Trophoblast cell (in vitro differentiated cells and primary cell): ENCODE measurements at places on chromosomes 4 and X.

- peak overlapping the region; percentile 74 for H3K27ac ChIP-seq
- H3K4me1 ChIP-seq: peaks cover 8% of the 10 kb centered on the region
- peaks cover 2% of the 10 kb centered on the region for H3K36me3 ChIP-seq
Observed at GRCh38 chrX:10685923-10686595, 65.7 kb upstream of the MID1 start.

- no peaks in the 10 kb centered on the region for H3K27me3 ChIP-seq
- no peak overlapping the region for H3K4me3 ChIP-seq
- H3K4me1 ChIP-seq: peaks cover 4% of the 10 kb centered on the region
Observed at GRCh38 chr4:9870165-9870790, 88.8 kb downstream of the DRD5 start.

DNA sequence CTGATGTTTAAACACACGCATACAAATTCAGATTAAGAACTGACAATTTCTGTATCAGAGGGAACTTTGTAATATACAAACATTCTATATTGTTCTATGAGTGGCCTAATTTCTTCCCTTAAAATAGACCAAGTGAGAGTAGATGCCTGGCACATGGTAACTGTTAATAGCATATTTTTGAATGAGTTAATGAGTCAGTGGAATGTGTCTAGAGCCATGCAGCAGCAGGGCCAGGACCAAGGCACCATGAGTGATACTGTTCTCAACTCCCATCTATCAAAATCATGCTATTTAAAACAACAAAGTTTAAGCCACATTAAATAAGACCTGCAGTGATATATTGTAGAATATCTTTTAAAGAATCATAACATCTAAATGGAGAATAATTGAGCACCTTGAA, 98.3 kb downstream of the ARHGAP24 start:
- no peaks in the 10 kb centered on the region for H3K27me3 ChIP-seq
- DNase-seq: peak; percentile 8
- H3K4me1 ChIP-seq: no peaks in the 10 kb centered on the region

DNA sequence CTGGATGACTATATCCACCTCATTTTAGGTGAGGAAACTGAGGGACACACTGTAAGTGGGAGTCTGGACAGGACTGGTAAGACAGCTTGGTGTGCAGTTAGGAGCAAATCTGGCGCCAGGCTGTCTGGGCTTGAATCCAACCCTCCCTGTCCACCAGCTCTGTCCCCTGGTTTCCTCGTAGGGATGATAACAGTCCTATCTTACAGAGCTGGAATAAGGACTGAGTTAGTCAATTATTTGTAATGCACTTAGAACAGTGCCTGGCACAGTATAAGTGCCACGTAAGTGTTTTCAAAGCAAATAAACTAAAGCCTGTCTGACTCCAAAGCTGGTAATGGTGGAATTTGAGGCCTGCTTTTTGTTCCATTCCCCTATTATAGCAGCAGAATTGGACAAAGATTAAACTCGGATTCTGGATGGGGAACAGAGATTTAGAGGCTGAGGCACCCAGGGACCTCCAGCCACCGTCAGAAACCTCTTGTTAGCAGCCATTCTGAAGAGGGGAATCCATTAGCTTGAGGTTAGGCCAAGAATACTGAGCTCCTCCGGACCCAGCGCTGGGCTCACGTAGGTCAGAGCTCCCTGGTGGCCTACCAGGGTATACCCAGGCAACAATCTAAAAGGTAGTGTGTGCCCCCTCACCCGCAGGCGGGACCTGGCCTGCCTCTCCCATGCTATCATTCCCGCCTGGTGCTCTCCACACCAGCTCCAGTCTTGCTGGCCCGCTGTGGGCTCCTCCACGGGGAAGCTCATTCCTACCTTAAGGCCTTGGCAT, 102.1 kb downstream of the UCHL1 start:
- H3K27ac ChIP-seq: no peak overlapping the region
- no peaks in the 10 kb centered on the region for H3K36me3 ChIP-seq
- H3K4me3 ChIP-seq: no peak overlapping the region
- H3K27me3 ChIP-seq: peaks cover 9% of the 10 kb centered on the region
- H3K4me1 ChIP-seq: peaks cover 11% of the 10 kb centered on the region
- DNase-seq: peak; percentile 9

- H3K27ac ChIP-seq: no peak overlapping the region
- H3K4me3 ChIP-seq: no peak overlapping the region
- H3K36me3 ChIP-seq: no peaks in the 10 kb centered on the region
Observed at GRCh38 chr4:12697970-12698369, 786.2 kb downstream of the RAB28 start.

DNA sequence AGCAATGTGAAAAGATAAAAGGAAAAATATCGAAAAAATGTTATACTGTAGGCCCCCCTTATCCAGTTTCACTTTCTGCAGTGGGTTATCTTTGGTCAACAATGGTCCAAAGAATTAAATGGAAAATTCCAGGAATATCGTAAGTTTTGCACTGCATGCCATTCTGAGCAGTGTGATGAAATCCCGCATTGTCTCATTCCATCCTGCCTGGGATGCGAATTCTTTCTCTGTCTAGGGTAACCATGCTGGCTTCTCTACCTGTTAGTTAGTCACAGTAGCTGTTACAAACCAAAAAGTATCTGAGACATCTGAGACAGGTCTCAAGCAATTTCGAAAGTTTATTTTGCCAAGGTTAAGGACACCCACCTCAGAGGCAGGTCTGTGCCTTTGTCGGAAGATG, 170.3 kb downstream of the COX18 start:
- H3K27ac ChIP-seq: peak overlapping the region; percentile 69
- H3K36me3 ChIP-seq: no peaks in the 10 kb centered on the region
- H3K4me1 ChIP-seq: peaks cover 13% of the 10 kb centered on the region

GRCh38 chr4:37388681-37389365, 144.3 kb downstream of the NWD2 start:
- no peaks in the 10 kb centered on the region for H3K36me3 ChIP-seq
- peaks cover 5% of the 10 kb centered on the region for H3K4me1 ChIP-seq
- H3K4me3 ChIP-seq: no peak overlapping the region
- no peak overlapping the region for H3K27ac ChIP-seq
- no peaks in the 10 kb centered on the region for H3K27me3 ChIP-seq
- DNase-seq: no peak

GRCh38 chr4:10320130-10320529, 137.1 kb downstream of the ZNF518B start:
- no peak overlapping the region for H3K27ac ChIP-seq
- H3K36me3 ChIP-seq: no peaks in the 10 kb centered on the region
- DNase-seq: no peak
- no peak overlapping the region for H3K4me3 ChIP-seq
- peaks cover 17% of the 10 kb centered on the region for H3K4me1 ChIP-seq
